ENCODE measurements at places on chromosomes 5 and 9.

DNA sequence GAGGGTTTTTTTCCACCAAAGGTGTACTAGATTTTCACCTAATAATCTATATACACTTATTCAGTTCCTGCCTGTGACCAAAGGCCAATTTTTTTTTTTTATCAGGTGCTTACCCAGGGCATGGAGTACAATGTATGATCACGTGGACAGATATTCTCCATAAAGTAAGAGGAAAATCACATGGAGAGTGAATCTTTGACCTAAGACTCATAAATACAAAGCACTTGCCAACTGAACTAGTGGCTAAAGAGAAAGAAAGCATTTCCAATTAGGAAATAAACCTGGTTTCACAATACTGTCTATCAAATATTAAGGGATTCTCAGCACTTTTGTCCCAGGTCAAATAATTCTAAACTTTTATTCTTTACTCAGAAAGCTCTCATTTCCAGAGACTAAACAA is 33.0 kb upstream of the CEP120 start:
- DNase-seq, result no peak

- DNase-seq, result no peak
These were observed 273.5 kb upstream of the PCSK5 start for GRCh38 chr9:75616841-75617566.

GRCh38 chr5:95723632-95724369 is 7.3 kb upstream of the RHOBTB3 start:
- DNase-seq, result peak; percentile 38

DNA sequence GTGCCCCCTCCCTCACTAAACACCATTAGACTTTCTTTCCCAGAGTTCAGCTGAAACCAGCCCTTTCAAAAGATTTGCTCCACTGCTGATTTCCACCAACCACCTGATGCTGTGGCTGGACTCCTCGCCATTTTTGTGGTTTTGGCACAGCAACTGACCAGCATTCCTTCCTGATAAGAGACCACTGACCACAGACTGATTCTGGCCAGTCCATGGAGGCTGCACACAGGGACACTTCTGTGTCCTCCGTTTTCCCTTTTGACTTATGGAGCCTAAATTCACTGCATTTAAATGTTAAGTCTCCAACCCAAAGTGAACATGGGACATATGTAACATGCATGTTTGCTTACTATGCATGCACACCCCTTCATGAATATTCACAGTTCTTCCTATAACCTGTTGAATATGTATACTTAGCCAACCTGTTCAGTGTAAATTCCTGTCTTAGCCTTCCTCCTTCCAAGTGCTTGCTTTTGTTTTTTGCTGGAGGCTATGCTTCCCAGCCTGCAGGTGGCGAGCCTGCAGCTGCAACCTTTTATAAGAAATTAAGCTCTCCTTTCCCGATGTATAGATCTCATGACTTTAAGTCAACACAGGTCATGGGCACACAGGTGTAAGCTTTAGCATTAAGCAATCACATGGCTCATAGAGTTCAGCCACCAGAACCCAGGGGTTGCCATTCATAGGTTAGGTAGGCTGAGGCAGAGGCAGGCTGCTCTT is 78.7 kb downstream of the ACTL7B start:
- no peak for DNase-seq

- no peak for DNase-seq
These were observed 1.5 kb upstream of the SEMA5A start for GRCh38 chr5:9547122-9547947.

- DNase-seq, result no peak
These were observed 87.1 kb downstream of the ANXA2R start for GRCh38 chr5:42953041-42953440.

GRCh38 chr9:87798261-87798833 is 72.4 kb downstream of the CTSL start:
- DNase-seq, result peak; percentile 89

DNA sequence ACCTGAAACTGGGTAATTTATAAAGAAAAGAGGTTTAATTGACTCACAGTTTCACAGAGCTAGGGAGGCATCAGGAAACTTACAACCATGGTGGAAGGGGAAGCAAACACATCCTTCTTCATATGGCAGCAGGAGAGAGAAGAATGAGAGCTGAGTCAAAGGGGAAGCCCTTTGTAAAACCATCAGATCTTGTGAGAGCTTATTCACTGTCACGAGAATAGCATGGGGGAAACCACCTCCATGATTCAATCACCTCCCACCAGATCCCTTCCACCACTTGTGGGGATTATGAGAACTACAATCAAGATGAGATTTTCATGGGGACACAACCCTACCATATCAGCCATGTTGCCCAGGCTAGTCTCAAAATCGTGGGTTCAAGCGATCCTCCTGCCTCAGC is 143.4 kb downstream of the FGF18 start:
- no peak for DNase-seq

GRCh38 chr5:113320273-113320780 is 114.5 kb downstream of the TSSK1B start:
- no peak for DNase-seq

DNA sequence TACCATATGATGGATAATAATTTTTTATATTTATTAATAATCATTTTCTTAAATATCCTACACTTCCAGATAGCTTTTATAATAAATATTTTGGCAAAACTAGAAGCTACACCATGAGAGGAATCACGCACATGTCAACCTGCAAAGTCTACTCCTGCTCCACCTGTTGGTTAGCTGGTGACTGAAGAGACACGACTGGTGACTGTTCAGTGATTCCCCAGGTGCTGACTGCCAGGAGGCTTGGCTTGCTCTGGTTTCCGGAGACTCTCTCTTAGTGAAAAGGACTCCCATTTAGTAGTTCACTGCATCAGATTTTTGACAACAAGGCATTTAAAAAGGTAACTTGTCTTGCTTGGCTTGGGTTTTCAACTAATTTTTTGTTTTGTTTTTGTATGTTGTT is 20.9 kb downstream of the GZMA start:
- no peak for DNase-seq

GRCh38 chr5:133936651-133937015 is 31.8 kb downstream of the C5orf15 start:
- no peak for DNase-seq

DNA sequence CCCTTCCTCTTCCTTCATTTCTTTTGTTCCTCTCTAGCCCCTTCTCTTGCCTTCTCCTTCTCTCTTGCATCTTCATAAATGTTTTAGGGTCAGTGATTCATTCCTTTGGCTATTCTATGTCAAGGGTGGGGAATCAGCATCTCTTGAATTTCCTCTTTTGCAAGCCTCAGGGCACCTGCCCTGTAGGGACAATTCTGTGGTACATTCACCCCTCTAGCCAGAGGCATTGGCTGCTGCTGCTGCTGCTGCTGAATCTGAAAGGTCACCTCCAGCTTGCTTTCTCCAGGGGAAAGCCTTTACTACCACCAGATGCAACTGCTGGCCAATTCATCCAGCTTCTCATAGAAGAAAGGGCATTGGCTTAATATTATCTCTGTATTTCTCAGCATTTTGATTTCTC is 87.3 kb downstream of the INSYN2B start:
- DNase-seq, result no peak

DNA sequence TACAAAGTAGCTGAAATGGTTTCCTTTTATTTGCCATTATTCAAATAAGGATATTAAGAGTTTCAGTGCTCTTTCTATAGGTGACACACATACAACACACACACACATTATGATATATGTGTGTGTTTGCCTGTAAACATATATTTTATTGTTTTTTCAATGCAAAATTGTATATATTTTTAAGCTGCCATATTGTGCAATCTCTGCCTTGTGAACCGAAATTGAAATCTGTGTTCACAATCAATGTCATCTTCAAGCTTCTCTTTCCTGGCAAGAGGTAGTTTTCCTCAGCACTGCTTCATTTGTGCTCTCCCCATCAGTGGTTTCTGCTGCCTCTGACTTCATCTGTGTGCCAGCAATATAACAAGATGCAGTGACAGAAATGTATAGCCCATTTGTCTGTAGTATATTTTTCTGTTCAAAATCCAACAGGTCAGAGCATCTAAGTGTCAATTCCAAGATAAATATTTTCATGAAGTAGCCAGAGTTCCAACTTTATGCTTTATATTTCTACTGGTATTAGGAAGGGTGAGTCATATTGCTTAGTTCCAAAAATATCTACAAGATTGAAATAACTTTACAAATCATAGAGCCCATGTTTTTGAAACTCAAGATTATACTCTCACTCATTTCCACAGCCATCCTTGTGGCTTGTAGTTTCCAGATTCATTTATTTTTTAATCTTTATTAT is 1704.8 kb upstream of the CDH9 start:
- DNase-seq, result no peak

DNA sequence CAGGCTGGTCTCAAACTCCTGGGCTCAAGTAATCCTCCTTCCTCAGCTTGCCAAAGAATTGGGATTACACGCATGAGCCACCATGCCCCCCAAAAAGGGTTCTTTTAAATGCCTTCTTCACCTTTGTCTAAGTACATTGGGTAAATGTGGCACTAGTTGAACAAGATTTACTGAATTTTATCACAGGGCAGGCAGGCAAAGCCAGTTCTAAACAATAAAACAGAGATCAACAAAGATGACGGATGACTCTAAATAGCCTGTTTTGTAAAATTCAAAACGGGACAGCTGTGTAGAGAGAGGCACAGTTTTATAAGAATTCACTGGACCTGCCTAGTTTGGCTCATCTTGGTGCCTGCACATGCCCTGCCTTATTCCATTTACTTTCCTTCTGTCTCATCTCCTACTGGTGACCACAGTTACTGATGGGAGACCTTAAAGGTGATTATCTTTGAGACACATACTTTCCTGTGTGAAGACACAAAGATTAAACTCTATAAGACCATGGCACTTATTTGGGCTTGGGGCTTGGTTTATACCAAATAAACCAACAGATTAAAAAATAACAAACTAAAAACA is 149.6 kb upstream of the DMRT1 start:
- DNase-seq, result no peak

DNA sequence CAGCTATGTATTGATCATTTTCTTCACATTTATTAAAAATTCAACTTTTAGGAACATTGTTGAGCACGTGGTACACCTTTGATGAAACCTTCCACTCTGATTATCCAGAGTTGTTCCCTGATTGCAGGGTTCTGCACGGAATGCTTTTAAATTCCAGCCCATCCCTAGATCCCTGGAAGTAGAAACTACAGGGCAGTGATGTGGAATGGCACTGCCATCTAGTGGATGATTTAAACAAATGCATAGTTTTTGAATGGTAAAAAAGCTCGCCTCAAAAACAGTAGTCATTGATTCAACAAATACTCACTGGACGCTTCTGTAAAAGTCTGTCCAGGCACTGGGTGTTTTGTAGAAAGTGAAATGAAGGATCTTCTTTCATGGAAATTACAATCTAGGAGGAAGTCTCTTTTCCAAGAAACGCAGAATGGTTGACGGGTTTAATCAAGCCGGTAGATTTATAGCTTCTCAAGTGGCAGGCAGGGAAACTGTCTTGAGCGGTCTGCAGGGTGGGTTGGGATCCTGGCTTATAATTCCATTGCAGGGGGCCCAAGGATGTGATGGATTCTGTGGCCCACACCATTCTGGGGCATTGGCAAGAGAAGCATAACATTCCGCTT is 118.4 kb downstream of the ARHGAP26 start:
- peak; percentile 80 for DNase-seq

GRCh38 chr5:174575043-174575442 is 149.3 kb upstream of the MSX2 start:
- no peak for DNase-seq

DNA sequence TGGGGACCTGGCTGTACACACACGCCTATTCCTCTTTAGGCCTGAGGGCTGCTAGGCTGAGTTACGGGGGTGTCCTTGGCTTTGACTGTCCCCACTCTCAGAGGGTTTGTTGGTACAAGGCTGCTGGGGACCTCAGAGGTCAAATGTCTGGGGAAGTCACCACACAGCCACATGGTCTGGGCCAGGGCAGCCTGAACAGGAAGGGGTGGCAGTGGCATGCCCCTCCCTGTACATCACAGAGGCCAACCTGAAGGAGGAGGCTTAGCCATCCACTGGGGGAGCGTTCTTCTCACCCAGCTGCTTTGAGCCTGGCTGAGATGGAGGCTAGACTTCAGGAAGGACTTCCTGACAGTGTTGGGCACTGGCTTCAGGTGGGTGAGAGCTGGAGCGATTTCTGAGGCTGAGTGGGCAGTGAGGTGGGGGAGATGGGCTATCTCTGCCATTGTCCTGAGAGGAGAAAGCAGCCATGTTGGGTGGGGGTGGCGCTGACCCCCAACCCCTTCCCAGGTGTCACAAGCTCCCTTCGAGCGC is 36.3 kb downstream of the CXXC5 start:
- DNase-seq, result no peak

DNA sequence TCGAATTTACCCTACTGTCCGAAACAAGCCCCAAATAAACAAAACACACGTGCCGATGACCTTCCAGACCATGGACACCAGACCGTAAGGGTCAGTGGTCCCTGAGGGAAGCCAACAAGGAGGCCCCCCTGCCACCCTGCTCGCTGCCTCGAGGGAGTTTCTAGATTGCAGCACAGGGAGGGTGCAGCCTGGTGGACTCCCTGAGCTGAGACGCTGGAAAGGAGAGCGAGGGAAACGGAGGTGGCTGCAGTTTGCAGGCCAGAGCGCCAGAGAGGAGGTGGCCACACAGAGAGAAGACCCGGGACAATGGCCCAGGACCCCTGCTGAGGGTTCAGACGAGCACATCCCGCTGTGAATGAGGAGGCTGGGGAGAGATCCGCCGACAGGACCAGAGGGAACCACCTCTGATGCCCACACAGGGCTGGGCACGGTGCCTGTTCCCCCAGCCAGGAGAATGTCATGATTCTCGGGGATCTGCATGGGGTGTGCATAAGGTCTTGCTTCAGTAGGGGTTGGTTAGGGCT is 48.9 kb downstream of the SLC6A3 start:
- no peak for DNase-seq

DNA sequence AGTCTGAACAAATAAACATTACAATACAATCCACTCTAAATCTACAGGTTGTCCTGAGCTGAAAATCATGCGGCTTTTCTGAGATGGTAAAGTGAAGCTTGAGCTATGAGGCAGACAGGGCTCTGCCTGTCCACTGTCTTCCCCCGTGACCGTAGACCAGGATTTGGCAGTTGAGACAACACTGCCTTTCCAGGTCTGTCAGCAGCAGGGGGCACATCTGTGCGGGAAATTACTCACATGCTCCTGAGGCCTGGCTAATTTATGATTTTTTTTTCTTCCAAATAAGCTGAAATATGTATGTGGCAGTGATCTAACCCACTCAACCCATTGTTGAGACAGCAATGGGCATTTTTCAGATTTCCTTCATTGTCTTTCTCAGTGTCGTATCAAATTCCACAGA is 307.9 kb downstream of the FBXL7 start:
- DNase-seq, result peak; percentile 85

DNA sequence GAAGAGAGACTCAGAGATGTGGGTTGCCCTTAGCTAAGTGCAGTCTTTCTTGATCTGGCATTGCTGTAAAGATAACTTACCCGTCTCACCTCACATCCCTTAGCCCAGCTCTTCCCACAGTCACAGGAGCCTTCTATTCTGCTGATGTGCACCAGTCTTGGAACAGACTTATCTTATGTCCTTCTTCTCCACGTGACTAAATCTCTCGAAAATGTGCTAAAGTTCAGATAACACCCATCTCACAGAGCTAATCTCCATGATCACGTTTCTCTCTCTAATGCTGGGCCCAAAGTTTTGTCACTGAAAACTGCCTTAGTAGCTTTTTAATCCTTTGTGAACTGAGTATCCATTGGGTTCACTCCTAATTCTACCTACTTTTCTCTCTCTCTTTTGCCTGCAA is 16.7 kb downstream of the SLC36A1 start:
- no peak for DNase-seq

Measured in lung microvascular endothelial cell (primary cell).